ENCODE measurements at places on chromosomes 13 and 19.
A peak's percentile ranks its signal among the peaks of the same experiment; 100 is the strongest.

GRCh38 chr19:46337487-46337886 lies 9.4 kb upstream of the PPP5C start:
- no peak for DNase-seq

DNA sequence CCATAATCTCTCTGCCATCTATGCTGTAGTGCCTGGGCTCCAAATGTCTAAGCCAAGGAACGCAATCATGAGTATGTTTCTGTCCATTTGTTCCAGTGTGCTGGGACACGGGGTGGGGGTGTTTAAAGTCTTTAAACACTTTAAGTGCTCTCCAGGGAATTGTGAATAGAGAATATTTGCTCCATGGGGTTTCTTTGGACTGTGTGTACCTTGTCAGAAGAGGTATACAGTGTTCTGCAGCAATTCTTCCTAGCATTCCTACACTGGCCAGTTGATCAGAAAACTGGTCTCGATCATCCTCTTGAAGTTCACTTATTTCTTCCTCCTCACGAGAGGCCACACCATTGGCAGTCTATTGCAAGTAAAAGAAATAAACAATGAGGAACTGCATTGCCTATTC lies 35.1 kb upstream of the EEF1AKMT1 start:
- DNase-seq = no peak

DNA sequence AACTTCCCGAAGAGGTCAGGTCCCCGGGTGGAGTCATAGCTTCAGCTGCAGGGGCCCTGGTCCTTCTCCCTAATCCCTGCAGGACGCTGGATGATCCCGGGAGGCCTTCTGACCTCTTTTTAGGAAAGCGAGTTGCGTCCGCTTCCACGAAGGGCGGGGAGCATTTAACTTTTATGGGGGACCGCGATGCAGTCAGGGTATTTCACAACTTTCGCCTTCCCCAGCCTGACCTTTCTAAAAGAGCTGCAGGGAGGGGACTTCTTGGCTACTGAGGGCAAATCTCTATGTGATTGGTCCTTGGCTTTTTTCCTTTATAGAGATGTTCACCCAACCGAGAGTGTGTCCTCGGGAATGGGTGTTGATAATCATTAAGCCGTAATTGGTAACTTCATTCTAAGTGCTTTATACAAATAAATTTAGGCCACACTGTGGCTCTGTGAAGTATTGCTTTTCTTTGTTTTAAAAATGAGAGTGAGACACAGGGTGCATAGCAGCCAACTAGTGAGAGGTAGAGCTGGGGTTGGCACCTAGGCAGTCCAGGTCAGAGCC lies 778 bp downstream of the ZNF230 start:
- peak; percentile 32 for DNase-seq

GRCh38 chr19:6663236-6664201 lies 6.4 kb downstream of the TNFSF14 start:
- no peak for DNase-seq

- no peak for DNase-seq
Observed at GRCh38 chr13:112105892-112106291, 38.9 kb downstream of the SOX1 start.
